Karpas-422 (cell line): ENCODE measurements at places on chromosomes 1 and 21.

GRCh38 chr1:31639543-31639942 lies 5.1 kb downstream of the PEF1 start:
- DNase-seq: no peak

DNA sequence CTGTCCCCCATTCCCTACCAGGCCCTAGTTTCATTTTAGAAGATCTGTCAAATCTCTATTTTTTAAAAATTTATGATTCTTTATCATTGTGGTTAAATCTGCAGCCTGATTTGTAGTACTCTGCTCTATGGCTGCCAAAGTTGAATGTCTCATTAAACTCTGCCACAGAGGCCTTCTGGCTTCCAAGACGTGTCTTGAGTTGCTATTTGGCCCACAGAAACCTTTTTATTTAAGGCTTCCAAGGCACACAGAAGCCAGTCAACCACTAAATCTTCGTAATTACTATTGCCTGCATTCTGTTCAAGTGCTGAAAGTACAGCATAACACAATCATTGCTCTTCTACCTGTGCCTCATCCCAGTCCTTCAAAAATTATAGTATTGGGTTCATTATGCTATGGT lies 971.0 kb downstream of the NCAM2 start:
- no peak for DNase-seq

GRCh38 chr1:60329651-60330050 lies 256.1 kb upstream of the C1orf87 start:
- no peak for DNase-seq

DNA sequence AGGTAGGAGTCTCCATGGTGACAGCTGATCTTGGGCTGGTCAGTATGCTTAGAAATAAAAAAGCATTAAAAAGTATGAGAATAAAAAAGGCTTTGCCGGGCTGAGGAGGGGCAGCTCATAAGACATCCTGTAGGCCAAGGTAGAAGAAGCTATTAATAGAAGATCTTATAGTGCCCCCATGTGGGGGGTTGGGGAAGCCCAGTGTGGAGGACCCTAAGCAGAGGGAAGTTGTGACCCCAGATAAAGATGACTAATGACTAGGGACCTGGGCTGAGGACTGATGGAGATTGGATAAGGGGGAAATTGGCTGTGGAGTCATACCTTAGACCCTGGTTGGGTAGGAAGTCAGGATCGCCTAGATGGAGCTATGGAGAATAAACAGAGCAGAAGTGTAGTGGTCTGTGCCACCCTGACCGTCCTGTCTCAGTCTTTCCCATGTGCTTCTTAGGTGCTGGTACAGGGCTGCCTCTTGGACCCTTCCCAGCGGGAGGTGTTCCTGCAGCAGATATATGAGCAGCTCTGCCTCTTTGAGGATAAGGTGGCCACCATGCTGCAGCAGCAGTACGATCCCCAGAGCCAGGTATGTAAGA lies 25.0 kb downstream of the SZT2 start:
- DNase-seq: peak; percentile 82

DNA sequence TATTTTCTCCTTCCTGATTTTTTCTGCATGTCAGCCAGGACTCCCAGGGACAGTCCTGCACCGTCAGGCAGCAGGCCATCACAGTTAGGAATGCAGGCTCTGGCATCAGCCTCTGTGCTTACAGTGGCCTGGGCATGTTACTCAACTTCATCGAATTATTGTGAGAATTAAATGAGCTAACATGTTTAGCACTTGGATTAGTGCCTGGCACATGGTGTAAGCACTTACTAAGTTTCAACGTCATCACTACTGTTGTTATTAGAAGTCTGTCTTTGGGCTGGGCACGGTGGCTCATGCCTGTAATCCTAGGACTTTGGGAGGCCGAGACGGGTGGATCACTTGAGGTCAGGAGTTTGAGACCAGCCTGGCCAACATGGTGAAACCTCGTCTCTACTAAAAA lies 45.1 kb downstream of the SCCPDH start:
- no peak for DNase-seq

GRCh38 chr1:198934901-198935305 lies 296.1 kb downstream of the PTPRC start:
- DNase-seq: peak; percentile 78
